ENCODE measurements at places on chromosomes 1 and 21.

- DNase-seq = no peak
Observed at GRCh38 chr1:101479945-101480344, 243.1 kb downstream of the S1PR1 start.

GRCh38 chr1:242411901-242412300 is 112.6 kb downstream of the PLD5 start:
- no peak for DNase-seq

DNA sequence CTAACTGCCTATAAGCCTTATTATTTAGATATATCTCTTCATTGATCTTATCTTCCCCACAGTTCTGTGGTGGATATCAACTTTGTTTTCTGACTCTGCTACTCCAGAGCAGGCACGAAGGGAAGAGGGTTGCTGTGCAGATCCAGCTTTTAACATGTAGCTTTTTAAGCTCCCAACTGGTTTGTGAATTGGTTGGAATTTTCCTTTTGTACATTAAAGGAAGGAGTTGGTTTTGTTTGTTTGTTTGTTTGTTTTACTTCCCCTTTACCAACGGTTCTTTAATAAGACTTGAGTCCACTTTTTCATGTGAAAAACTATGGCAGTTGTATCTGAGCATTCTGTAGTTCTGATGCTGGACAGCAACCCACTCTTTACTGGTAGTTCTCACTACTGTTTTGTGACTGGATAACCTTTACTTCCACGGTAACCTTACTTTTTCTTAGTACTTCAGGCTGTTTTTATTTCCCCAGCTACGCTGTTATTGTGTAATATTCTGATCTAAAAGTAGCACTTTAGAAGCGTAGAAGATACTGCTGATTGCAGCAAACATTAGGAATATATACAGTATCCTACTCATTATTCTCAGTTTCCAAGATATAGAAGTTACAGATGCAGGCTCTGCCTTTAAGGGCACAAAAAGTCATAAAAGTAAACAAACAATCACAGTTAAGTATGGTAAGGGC is 1.6 kb downstream of the GNPAT start:
- DNase-seq = no peak

- DNase-seq = no peak
Observed at GRCh38 chr1:110220324-110220723, 10.2 kb downstream of the KCNC4 start.

GRCh38 chr1:38275960-38276359 is 229.4 kb upstream of the POU3F1 start:
- DNase-seq = no peak

DNA sequence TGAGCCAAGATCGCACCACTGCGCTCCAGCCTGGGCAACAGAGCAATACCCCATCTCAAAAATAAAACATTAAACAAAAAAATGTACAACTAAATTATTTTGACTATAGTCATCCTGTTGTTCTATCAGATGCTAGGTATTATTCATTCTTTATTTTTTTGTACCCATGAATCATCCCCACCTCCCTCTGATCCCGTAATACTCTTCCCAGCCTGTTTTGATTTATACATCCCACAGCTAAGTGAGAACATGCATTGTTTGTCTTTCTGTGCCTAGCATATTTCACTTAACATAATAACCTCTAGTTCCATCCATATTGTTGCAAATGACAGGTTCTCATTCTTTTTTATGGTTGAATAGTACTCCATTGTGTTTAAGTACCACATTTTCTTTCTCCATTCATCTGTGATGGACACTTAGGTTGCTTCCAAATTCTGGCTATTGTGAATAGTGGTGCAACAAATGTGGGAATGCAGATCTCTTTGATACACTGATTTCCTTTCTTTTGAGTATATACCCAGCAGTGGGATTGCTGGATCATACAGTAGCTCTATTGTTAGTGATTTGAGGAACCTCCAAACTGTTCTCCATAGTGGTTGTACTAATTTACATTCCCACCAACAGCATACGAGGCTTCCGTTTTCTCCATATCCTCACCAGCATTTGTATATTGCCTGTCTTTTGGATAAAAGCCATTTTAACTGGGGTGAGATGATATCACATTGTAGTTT is 84.4 kb downstream of the MACF1 start:
- DNase-seq = no peak

DNA sequence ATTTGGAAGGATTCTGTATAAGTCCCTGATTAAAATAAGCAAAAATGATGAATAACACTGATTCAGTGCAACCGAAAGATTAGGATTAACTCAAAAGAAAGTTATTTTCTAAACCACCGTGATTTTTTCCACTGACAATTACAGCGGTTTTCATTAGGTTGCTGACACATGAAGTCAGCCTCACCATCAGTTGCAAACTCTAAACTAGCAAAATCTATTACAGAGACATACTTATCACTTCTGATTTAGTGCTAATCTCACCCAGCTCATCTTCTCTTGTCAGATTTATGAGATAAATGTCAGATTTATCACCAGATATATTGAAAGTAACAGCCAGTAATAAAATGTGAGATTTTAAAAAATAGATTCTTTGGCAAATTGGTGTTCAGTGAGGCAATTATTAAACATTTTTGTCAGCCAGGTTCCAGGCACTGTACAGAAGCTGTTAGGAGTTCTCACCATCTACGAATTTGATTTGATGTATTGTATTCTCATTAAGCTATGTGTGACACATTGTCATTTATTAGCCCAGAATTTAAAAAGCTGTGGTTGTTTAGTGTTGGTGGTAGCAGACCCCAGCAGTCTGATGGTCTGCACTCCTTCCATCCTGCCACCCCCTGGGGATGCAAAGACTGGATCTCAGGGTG is 37.3 kb upstream of the LGALS8 start:
- no peak for DNase-seq

- no peak for DNase-seq
Observed at GRCh38 chr1:57312869-57313268, 111.0 kb downstream of the DAB1 start.

GRCh38 chr1:2042830-2043773 is 7.1 kb upstream of the PRKCZ start:
- no peak for DNase-seq

GRCh38 chr1:214525535-214526019 is 25.8 kb downstream of the PTPN14 start:
- DNase-seq = no peak

- DNase-seq = no peak
Observed at GRCh38 chr1:87044840-87045239, 130.4 kb downstream of the HS2ST1 start.

DNA sequence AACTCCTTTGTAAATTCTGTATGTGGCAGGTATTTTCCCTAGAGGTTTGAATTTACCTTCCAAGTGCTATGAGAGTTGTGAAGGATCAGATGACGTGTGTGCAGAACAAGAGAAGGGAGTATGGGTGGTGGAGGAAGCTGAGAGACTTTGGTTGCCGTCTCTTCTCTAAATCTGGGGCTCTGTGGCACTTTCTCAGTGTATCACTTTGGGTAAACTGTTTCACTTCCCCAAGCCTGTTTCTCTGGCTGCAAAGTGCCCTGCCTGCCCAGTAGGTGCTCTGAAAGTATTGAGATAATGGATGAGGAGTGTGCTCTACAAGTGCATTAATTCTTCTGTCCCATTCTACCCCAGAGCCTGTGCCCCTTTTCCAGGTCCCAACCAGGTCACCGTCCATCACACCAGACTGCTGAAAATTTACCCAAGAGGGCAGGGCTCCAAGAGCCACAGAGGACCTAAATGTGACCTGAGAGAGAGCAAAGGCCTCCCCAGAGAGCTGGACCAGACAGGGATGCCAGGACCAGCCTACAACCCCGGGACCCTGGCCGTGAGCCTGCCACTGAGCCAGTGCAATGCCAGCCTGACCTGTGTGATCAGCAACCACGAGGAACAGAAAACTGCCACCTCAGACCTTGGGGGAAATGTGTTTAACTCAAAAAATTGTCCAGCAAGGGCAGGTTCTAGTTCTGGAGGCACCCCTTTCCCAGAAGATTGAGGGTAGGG is 131.6 kb upstream of the ETV3 start:
- no peak for DNase-seq

- no peak for DNase-seq
Observed at GRCh38 chr1:38997901-38998190, 6.8 kb downstream of the AKIRIN1 start.

DNA sequence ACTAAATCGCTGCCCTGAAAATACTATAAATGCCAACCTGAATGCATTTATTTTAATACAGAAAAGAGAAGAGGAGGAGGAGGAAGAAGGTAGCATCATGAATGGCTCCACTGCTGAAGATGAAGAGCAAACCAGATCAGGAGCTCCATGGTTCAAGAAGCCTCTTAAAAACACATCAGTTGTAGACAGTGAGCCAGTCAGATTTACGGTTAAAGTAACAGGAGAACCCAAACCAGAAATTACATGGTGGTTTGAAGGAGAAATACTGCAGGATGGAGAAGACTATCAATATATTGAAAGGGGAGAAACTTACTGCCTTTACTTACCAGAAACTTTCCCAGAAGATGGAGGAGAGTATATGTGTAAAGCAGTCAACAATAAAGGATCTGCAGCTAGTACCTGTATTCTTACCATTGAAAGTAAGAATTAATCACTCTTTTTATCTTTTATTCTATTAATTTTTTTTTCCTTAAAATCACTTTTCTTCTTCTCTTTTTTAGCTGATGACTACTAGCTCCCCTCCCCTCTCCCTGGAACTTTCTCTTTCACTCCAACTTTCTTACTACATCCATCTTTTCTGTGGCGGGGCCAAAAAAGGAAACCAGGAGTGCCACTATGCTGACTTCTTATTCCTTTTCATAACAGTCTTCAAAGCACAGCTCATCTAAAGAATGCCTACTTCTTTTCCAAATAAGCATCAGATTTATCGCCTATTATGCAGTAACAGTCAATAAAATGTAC is 36.3 kb downstream of the FUBP1 start:
- no peak for DNase-seq

- DNase-seq = no peak
Observed at GRCh38 chr1:243705585-243705984, 144.5 kb downstream of the AKT3 start.

DNA sequence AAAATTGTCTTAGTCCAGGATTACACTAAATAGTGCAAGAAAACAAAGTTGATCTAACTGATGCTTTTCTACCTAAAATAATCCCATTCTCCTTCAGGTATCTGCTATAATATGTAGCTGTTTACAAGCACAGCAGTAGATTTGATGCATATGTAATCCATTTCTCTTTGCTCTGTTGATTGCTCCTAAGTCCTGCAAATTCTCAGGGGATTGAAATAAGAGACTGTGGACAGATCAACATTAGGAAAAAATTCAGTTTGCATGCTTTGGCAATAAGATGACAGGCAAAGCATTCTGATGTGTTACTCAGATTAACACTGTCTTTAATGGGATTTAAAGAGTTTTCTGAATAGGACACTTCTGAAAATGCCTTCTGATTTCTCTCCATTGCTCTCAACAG is 34.7 kb downstream of the RNF11 start:
- no peak for DNase-seq

- DNase-seq = no peak
Observed at GRCh38 chr1:160742428-160743127, 3.5 kb downstream of the SLAMF7 start.

DNA sequence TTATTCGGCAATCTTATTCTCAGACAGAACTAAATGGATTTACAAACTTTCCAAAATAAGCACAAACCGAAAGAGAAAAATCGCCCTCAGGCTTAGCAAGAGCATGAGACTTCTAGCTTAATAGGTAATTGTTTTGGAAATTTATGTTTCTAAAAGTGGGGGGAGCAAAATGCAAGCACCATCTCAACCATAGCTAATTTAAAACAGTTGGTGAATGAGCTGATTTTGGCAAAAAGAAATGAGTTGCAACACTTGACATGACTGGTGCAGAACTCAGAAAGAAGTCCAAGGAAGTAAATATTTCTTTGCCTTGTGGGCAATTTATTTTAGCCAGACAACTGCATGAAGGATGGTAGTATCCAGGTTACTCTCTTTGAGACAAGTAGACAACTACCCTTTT is 71.5 kb upstream of the PTGFR start:
- DNase-seq = no peak

- no peak for DNase-seq
Observed at GRCh38 chr1:2968471-2968881, 52.8 kb upstream of the ACTRT2 start.

DNA sequence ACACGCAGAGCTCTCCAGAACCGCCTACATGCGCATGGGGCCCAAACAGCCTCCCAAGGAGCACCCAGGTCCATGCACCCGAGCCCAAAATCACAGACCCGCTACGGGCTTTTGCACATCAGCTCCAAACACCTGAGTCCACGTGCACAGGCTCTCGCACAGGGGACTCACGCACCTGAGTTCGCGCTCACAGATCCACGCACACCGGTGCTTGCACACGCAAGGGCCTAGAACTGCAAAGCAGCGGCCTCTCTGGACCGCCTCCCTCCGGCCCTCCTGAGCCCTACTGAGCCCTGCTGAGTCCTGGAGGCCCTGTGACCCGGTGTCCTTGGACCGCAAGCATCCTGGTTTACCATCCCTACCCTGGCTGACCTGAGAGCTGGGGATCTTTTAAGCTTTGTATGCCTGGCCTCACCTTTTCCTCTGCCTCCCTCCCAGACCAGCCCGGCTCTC is 8.3 kb downstream of the OLIG2 start:
- DNase-seq = no peak

DNA sequence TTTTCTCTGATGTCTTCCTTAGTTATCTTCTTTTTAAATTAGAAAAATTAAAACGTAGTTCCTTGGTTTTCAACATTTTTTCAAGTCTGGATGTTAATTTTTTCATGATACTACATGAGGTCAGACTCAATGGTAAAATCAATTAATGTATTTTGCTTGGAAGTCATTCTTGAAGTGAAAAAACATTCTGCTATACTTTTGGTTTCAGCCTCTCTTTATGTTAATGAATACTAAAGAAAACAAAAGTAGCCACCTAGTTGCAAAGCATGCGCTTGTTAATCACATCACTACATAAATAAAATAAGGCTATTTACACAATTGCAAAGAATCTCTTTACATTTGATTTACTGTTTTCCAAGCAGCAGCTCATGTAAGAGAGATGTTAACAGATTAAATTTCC is 170.4 kb downstream of the LIPI start:
- no peak for DNase-seq

DNA sequence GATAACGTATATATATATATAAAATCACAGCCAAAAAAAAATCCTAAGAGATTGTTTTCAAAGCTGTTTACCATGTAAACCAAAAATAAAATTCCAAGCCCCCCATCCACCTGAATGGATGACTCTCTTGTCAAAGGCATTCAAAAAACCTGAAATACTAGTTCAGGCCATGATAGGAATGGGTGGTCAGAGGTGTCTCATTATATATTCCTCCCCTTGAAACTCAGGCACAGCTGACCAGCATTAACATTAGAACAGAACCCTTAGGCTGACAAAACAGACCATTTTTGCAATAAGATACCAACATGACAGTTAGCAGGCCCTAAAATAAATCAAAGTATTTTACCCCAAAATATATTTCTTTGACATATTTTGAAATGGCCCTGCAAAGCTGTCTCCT is 122.5 kb downstream of the DNM3 start:
- no peak for DNase-seq

GRCh38 chr1:77545970-77546369 is 136.5 kb downstream of the ZZZ3 start:
- DNase-seq = no peak

DNA sequence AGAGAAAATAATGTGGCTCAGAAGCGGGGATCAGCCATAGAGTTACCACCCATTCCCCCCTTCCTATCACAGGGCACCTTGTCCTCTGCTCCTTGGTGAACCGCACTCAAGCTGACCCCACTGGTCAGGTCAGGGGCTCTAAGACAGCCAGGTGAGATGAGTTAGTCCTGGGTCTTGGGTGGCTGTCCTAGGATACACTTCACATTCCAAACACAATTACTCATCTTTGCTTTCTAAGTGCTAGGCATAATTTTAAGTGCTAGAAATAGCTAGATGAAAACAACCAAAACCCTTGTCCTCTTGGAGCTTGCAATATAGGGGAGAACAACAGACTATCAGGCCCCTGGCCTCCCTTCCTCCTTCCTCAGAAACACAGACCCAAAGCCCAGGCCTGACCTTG is 7.8 kb upstream of the MUTYH start:
- no peak for DNase-seq

Data from stimulated activated CD8-positive, alpha-beta memory T cell treated with anti-CD3 and anti-CD28 coated beads, Interleukin-2, amount 100 ng/mL, for 1 hour (primary cell).